ENCODE measurements at places on chromosomes 11 and 22.

GRCh38 chr11:763073-763463 is 14.2 kb downstream of the GATD1 start:
- DNase-seq = no peak

DNA sequence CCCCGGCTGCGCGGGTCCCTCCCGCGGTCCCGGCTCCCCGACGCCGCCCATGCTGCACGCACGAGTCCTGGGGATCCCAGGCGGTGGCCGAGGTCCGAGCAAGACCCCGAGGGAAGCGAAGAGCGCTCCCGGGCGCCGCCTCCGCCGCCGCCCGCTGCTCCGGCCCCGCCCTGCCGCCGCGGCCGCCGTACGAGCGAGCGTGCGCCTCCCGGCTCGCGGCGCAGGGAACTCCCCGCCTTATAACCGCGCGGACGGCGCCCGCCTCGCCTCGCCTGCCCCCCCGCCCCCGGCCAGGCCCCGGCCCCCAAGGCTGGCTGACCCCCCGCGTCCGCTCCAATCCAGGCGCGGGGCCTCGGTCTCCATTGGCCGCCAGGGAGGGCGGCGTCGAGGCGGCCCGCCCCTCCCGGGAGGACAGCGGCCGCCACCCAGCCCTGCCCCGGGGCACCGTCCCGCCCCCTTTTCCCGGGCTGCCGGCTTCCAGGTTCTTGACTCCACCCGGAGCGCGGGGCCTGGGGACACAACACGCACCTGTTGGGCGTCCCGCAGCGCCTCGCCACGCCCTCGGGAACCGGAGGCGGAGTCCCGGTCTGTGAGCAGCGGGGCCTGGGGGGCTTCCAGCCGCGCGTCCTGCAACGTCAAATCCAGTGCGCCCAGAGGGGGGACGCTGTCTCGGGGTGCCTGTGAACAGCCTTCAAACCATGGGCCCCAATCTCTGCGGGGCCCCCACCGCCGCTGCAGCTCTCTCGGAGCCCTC is at the start of gene FADS3:
Gene FADS3, minus strand, starts transcription at position 215 of the 754 bp plus-strand sequence. Its CDS starts 164 bp downstream, at position 51.
- DNase-seq = peak; percentile 73

DNA sequence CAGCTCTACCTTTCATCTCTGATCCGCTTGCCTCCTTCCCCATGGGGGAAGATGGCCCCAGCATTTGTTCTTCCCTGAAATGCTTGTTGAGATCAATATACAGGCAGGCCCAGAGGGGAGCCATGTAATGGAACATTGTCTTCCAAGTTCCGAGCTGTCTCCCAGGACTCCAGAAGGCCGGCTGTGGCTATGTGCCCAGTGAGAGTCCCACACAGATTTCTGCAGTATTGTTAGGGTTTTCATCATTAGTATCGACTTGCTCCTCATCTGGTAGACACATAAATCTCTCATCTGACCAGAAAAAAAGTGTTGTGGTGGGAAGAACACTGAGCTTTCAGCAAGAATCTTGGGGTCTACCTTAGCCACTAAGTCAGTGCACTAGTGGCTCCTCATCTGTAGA is 163.4 kb downstream of the TRIM29 start:
- peak; percentile 36 for DNase-seq

DNA sequence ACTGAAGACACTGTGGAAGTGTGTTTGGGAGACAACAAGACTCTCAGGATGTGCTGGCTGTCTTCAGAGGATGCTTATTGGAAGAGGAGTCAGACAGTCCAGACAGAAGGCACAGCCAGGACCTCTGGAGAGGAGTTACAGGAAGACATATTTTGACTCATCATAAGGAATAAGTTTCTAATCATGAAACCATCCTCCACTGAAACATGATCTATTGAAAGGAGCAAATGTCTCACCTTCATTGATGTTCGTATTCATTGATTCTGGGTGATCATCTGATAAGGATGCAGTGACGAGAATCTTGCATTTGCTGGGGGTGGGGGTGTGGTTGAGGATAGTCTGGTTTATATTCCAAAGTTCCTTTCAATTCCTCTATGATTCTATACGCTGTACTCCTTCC is 2.5 kb upstream of the CXCR5 start:
- no peak for DNase-seq

DNA sequence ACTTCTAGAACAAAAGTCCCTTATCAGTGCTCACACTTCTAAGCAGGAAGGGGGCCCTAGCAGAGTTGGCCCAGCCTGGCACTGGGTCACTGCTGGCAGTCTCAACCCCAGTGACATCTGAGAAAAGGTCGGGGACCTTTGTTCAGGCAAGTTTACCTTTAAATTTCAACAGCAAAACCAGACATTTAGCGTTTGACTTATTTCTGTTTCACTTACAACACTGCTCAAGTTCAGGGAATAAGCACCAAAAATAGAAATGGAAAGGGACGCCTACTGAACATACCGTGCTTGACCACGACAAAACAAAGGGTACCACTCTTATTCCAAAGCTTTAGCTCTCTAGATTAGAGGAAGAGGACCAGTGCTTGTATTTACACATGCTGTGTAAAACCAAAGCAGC is 26.2 kb downstream of the PITPNB start:
- DNase-seq = no peak

DNA sequence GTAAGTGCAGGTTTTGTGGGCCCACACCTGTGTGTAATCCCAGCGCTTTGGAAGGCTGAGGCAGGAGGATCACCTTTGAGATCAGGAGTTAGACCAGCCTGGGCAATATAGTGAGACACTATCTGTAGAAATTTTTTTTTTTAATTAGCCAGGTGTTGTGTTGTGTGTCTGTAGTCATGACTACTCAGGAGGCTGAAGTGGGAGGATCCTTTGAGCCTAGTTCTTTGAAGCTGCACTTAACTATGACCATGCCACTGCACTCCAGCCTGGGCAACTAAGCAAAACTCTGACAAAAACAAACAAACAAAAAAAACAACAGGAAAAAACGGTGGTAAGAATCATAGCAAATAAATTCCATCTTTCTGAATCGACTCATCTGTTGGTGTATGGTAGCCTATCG is 268.6 kb upstream of the PDGFD start:
- DNase-seq = no peak

- no peak for DNase-seq
These were observed 436.2 kb upstream of the LARGE1 start for GRCh38 chr22:34356481-34356880.

DNA sequence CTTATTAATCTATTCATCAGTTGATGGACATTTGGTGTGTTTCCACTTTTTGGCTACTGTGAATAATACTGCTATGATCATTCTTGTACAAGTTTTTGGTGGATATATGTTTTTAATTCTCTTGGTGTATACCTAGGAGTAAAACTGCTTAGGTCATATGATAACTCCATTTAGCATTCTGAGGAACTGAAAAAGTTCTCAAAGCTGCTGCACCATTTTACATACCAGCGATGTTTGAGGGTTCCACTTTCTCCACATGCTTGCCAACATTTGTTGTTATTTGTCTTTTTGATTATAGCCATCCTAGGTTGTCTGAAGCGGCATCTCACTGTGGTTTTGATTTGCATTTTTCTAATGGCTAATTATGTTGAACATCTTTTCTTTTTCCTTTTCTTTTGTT is 4.1 kb upstream of the ACER3 start:
- DNase-seq = no peak

DNA sequence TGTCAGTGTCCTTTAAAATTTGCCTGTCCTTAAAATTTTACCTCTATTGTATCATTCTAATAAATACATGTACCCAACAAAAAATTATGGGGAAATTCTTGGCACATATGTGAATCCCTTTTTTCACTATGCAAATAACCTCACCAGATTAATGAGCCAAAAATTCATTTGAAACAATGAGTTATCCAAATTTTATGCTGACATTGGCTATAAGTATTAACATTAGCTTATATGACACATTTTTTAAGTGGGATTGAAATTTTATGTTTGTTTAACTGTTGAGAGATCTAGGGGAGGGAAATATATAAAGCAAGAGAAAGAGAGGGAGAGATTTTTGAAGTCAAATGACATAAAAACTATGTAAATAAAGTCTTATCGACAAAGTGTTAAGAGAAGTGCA is 11.8 kb upstream of the PDGFD start:
- no peak for DNase-seq

DNA sequence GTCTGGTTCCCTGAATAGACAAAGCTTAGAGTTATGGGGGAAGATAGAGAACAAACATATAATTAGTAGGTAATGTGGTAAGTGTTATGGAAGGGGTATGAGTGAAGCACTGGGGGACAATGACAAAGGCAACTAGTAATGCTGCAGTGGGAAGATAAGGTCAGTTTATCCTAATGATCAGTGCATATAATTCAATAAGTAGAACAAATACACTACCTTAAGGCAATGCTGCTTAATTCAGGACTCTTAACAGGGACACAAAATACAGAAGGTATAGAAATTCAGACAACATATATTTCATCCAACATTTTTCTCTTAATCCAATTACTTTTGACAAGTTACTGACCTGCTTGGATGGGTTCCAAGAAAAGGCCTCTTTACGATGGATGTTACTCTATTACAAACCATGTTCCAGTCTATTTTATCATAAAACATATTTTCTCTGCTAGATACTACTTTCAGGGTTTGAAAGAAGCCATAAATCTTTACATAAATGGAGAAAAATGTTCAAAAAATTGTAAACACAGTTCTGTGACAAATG is 1186.2 kb downstream of the LRRC4C start:
- no peak for DNase-seq

DNA sequence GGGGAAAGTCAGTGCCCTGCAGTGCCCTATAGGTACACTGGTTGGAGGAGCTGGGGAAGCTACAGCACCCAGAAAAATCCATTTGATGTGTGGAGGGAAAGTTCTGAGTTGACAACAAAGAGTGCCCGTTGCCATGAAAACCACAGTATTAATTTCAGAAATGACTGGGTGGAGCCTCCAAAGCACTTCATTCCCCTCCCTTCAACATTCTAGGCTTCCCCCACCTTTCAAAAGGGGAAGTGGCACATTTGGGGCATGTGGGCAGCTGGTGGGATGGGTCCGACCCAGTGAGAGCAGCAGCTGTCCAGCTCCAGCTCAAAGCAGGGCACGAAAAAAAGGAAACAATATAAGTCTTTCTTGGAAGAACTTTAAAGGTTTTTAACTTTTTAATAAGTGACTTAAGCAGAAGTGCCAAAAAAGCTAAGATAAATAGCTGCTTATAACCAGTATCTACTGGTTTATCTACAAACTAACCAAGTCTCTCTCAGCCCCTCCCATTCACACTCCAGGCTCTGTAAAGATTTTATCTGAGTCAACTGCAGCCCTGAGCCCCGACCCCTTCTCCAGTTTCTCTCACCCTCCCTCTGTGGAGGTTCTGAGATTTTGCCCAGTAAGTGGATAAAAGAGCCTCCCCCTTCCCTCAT is 9.0 kb upstream of the AHNAK start:
- DNase-seq = peak; percentile 17

DNA sequence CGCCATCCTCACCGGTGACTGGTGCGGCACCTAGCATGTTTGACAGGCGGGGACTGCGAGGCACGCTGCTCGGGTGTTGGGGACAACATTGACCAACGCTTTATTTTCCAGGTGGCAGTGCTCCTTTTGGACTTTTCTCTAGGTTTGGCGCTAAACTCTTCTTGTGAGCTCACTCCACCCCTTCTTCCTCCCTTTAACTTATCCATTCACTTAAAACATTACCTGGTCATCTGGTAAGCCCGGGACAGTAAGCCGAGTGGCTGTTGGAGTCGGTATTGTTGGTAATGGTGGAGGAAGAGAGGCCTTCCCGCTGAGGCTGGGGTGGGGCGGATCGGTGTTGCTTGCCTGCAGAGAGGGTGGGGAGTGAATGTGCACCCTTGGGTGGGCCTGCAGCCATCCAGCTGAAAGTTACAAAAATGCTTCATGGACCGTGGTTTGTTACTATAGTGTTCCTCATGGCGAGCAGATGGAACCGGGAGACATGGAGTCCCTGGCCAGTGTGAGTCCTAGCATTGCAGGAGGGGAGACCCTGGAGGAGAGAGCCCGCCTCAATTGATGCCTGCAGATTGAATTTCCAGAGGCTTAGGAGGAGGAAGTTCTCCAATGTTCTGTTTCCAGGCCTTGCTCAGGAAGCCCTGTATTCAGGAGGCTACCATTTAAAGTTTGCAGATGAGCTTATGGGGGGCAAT is 1.1 kb downstream of the NEAT1 start:
- DNase-seq = no peak

DNA sequence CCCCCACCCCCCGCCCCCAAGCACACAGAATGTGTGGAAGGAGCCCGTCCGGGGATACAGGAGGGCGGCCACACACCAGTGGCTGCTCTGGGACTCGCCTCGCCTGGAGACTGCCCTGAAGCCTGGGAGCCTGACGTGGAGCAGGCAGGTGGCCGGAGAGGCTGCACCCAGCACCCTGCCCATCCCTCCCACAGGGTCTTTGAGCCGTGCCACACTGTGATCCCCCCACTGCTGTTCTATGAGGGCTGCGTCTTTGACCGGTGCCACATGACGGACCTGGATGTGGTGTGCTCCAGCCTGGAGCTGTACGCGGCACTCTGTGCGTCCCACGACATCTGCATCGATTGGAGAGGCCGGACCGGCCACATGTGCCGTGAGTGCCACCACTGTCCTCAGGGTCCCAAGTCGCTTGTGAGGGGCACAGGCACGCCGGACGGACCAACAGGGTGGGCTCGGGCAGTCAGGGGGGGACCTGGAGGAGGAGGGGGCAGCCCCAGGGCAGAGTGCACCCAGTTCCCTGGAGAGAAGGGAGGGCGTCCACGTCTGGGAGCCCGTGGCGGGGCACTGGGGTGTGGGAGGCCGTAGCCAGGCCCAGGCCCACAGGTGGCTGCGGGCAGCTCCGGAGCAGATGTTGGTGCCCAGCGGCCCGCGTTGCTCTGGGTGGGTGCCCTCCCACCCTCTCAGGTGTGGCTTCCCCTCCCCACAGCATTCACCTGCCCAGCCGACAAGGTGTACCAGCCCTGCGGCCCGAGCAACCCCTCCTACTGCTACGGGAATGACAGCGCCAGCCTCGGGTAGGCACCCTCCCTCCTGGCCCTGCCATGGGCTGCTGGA is 27.0 kb upstream of the MUC5B start:
- no peak for DNase-seq

- peak; percentile 18 for DNase-seq
These were observed 3.8 kb downstream of the APOL3 start for GRCh38 chr22:36156515-36157419.
